Activated T-cell treated with anti-CD3 and anti-CD28 coated beads, Interleukin-2, amount 50 U/mL, for 72 hours (primary cell): ENCODE measurements at places on chromosomes 6 and 20. TPM values are rescaled to one million over a fixed set of nuclear protein-coding genes. Genes with fewer than 3 reads are reported as not detected.
A peak's percentile ranks its signal among the peaks of the same experiment; 100 is the strongest.

NKAIN4 gene
- not detected for total RNA-seq

DNA sequence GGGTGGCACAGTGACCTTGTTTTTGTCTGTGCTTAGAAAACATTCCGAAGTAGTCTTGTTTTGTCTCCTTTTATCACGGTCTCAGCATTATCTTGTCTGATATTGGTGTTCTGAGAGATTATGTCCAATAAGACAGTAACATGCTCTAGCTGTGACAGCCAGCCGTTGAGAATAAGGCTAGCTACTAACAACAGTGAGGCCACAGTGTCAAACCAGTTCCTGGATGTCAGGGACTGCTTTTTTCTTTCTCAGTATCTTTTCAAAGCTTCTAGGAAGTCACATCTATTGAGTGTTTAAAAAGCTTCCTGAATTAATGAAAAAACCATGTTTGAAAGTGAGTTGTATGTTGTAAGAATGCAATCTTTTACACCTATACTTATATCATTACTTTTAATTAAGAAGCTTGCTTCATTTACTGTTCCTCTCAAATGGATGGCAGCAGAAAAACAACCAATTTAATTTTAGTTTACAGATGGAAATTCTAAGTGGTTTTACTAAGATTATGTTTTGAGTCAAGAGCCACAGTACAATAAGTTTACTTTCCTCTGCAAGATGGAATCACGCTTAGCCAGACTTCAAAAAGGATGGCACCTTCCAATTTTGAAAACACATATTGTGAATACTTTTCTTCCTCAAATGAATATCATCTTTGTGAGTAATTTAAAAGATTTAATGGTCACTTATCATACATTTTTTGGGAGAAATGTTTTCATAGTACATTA, 53.1 kb downstream of the MAP3K7 start:
- H3K27ac ChIP-seq = no peak overlapping the region
- no peak overlapping the region for H3K4me3 ChIP-seq
- H3K4me1 ChIP-seq = no peaks in the 10 kb centered on the region
- H3K36me3 ChIP-seq = peaks cover 3% of the 10 kb centered on the region
- no peaks in the 10 kb centered on the region for H3K27me3 ChIP-seq

PSMB9 gene
- total RNA-seq = 271 TPM

ASIP gene
- not detected for total RNA-seq

LINC00237 gene
- 0.49 TPM for total RNA-seq

TSPO2 gene
- total RNA-seq = not detected

GRCh38 chr6:130369831-130370230, 4.0 kb downstream of the TMEM200A start:
- peaks cover 24% of the 10 kb centered on the region for H3K27me3 ChIP-seq
- no peak overlapping the region for H3K27ac ChIP-seq
- no peak overlapping the region for H3K4me3 ChIP-seq
- no peak for DNase-seq

MAP7 gene
- 1.4 TPM for total RNA-seq

HLA-DRA gene
- total RNA-seq = 9.2 TPM

DNA sequence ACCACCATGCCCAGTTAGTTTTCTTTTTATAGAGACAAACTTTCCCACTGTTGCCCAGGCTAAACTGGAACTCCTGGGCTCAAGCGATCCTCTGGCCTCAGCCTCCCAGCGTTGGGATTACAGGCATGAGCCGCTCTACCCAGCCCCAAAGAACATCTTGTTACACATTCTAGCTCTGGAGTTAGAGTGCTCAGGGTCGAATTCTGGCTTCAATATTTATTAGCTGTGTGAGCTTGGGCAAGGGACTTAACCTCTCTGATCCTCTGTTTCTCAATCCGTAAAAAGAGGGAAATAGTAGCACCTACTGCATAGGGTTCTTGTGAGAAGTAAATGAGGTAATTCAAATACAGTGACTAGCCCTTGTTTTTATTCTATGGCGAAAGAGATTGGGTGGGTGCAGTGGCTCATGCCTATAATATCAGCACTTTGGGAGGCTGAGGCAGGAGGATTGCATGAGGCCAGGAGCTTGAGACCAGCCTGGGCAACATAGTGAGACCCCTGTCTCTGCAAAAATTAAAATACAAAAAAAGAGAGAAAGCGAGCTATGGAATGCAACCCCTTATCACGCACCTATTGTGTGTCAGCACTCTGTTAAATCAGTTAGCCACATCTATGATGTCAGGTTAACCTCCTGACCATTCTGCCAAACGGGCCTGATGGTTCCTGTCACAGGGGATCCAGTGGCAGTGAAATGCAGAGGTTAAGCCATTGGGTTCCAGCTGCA, 19.7 kb downstream of the BCAS4 start:
- peaks cover 56% of the 10 kb centered on the region for H3K4me1 ChIP-seq
- H3K36me3 ChIP-seq = peaks cover 6% of the 10 kb centered on the region
- H3K4me3 ChIP-seq = peak overlapping the region; percentile 87
- H3K27ac ChIP-seq = no peak overlapping the region
- no peak for DNase-seq
